ENCODE measurements at places on chromosomes 2 and 18. TPM values are rescaled to one million over a fixed set of nuclear protein-coding genes. Genes with fewer than 3 reads are reported as not detected.

DNA sequence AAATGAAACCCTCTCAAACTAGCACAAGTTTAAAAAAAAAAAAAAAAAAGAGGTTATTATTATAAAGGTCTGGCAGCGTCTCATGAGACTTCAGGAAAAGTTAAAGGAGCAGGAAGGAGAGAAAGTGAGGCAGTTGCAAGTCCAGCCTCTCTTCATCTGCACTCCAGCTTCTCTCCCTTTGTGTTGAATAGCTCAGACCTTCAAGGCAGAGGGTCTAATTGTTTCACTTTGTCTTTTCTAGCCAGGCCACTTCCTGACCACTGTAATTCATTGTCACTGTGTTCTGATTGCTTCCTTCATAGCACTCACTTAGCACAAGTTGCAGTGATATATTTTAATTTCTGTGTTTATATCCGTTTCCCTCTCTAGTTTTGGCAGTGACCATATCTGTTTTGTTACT, 99.9 kb downstream of the SPATS2L start:
- no peak for DNase-seq

- peak; percentile 25 for DNase-seq
Measured at GRCh38 chr2:230947908-230948365, 22.9 kb upstream of the GPR55 start.

- DNase-seq = no peak
Measured at GRCh38 chr2:98455494-98455976, 10.9 kb downstream of the INPP4A start.

DNA sequence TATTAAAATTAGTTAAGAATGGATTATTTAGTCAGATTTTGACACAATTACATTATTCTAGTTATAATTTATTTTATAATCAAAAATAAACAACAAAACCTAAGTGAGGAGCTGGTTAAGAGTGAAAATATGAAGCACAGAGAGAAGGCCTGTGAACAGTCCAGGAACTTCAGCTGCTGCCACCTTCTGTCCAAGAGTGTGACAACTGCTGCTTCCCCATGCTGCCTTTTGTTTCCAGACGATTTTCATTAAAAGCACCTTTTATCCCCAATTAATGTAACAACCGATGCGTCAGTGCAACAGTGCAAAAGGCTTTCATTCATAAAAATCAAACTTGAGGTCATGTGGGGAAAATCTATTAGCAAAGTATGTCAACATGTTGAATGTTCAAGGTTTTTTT, 363.6 kb downstream of the CTNNA2 start:
- DNase-seq = no peak

Gene SMAD4
- 121 TPM for total RNA-seq

Measured in osteoblast (primary cell).